ENCODE measurements at places on chromosomes 4 and X. TPM values are rescaled to one million over a fixed set of nuclear protein-coding genes. Genes with fewer than 3 reads are reported as not detected.

ZNF711 gene
- total RNA-seq: 0.30 TPM

TET2 gene
- 29.2 TPM for total RNA-seq

LUZP4 gene
- not detected for total RNA-seq

TEX28 gene
- not detected for total RNA-seq

SEPTIN11 gene
- 51.9 TPM for total RNA-seq

TMEM187 gene
- 8.6 TPM for total RNA-seq

CDX4 gene
- not detected for total RNA-seq
